ENCODE measurements at places on chromosomes 5 and 9. TPM values are rescaled to one million over a fixed set of nuclear protein-coding genes. Genes with fewer than 3 reads are reported as not detected.

The TERT gene
- total RNA-seq: 0.80 TPM

The IFNA21 gene
- not detected for total RNA-seq

The SLC25A2 gene
- 0.65 TPM for total RNA-seq

The GFPT2 gene
- 0.80 TPM for total RNA-seq

The IL13 gene
- not detected for total RNA-seq

GRCh38 chr5:14399054-14399692 lies 182.4 kb upstream of the OTULINL start:
- H3K4me1 ChIP-seq: peaks cover 6% of the 10 kb centered on the region
- no peaks in the 10 kb centered on the region for H3K36me3 ChIP-seq
- H3K4me3 ChIP-seq: no peak overlapping the region
- H3K27me3 ChIP-seq: peaks cover 6% of the 10 kb centered on the region

DNA sequence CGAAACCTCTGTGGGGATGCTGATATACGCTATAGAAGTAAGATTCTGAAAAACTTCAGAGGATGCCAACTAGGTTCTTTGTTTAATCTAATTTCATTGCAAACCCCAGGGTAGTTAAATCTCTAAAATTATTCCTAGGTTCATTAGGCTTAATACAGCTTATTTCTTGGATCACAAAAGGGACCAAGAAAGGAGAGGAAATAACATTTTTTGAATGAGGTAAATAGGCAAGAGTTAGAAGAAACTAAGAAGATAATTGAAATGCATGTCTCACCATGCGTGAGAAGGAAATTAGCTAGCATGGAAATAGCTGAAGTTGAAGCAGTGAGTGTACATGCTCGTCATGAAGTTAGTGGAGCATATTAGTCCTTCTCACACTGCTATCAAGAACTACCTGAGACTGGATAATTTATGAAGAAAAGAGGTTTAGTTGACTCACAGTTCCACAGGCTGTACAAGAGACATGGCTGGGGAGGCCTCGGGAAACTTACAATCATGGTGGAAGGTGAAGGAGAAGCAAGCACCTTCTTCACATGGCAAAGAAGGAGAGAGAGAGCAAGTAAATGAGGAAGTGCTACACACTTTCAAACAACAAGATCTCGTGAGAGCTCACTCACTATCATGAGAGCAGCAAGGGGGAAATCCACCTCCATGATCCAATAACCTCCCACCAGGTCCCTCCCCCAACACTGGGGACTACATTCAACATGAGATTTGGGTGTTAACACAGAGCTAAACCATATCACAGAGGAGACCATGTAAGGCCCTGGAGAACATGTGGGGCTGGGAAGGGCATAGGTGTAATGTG lies 125.1 kb upstream of the OSMR start:
- no peaks in the 10 kb centered on the region for H3K36me3 ChIP-seq
- no peak overlapping the region for H3K27ac ChIP-seq
- no peak overlapping the region for H3K4me3 ChIP-seq
- DNase-seq: no peak
- H3K27me3 ChIP-seq: peaks cover 26% of the 10 kb centered on the region

DNA sequence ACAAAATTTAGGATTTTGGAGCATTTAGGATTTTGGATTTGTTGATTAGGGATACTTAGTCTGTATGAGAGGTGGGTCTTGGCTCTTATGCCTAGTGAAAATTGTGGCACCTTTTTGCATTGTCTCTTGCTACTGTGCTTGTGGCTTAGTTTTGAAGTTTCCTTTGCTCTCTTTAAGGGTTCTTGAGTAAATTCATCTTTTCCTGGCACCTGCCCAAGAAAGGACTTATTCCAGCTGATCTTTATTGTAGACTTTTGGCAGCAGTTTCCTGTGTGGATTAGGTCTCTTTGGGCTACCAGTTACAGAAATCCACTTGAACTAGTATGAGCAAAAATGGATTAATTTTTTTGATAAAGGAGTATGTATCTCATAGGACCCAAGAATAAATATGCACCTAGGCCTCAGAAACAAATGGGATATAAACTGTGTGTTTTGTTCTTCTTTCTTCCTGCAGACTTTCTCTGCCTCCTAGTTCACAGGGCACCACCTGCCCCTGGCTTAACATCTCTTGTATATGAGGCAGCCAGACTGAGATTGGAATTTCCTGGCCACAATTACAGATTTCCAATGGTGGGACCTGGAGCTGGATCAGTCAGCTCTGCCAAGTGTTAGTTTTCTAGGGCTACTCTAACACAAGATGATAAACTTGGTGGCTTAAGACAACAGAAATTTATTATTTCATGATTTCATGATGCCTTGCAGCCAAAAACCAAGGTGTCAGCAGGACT lies 44.6 kb downstream of the FOCAD start:
- no peak overlapping the region for H3K4me3 ChIP-seq
- DNase-seq: no peak
- no peak overlapping the region for H3K27ac ChIP-seq
- H3K27me3 ChIP-seq: no peaks in the 10 kb centered on the region

- H3K27ac ChIP-seq: no peak overlapping the region
- H3K4me1 ChIP-seq: no peaks in the 10 kb centered on the region
- H3K36me3 ChIP-seq: no peaks in the 10 kb centered on the region
- H3K27me3 ChIP-seq: no peaks in the 10 kb centered on the region
Observed at GRCh38 chr5:82959466-82959865, 117.7 kb downstream of the TMEM167A start.

GRCh38 chr5:176740131-176740701 lies 70.1 kb upstream of the UNC5A start:
- peaks cover 14% of the 10 kb centered on the region for H3K4me1 ChIP-seq
- H3K4me3 ChIP-seq: no peak overlapping the region
- peaks cover 81% of the 10 kb centered on the region for H3K27me3 ChIP-seq
- H3K36me3 ChIP-seq: peaks cover 6% of the 10 kb centered on the region
- no peak overlapping the region for H3K27ac ChIP-seq

DNA sequence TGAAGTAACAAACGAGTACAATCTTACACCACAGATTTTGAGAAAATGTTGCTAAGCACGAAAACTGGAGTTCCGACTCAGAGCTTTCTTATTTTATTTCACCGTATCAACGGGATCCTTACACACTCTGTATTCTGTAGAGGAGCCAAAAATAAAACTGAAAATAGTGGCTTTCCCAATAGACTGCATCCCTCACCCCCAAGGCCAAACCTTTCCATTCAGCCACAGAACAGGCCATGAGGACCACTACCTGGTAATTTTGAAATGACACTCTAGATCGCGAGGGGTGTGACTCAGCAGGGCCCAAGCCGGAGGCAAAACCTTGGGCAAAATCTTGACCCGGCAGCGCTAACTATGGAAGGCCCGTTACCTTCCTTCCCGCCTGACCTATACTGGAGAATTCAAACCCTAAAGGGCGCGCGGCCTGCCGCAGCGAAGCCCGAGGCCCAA lies 432 bp downstream of the HSPA9 start:
- peak overlapping the region; percentile 99 for H3K27ac ChIP-seq
- DNase-seq: no peak
- peak overlapping the region; percentile 95 for H3K4me3 ChIP-seq
- H3K36me3 ChIP-seq: peaks cover 5% of the 10 kb centered on the region
- H3K27me3 ChIP-seq: no peaks in the 10 kb centered on the region
